ENCODE measurements at places on chromosomes 6 and 20. TPM values are rescaled to one million over a fixed set of nuclear protein-coding genes. Genes with fewer than 3 reads are reported as not detected.

Gene ULBP3
- total RNA-seq: 0.57 TPM

Gene NKAIN4
- total RNA-seq: not detected

GRCh38 chr6:158507174-158507573 is 52.7 kb upstream of the TMEM181 start:
- DNase-seq: no peak

GRCh38 chr6:36025932-36026327 is 1.5 kb upstream of the SLC26A8 start:
- no peak for DNase-seq

GRCh38 chr6:168575346-168576098 is 134.5 kb downstream of the SMOC2 start:
- DNase-seq: no peak

- no peak for DNase-seq
These were observed 101.5 kb upstream of the MARCKS start for GRCh38 chr6:113755449-113756289.
